ENCODE measurements at places on chromosomes 3 and 15.

GRCh38 chr3:73855813-73856212, 231.1 kb upstream of the PDZRN3 start:
- DNase-seq, result no peak

GRCh38 chr15:98308117-98308516, 340.2 kb upstream of the IGF1R start:
- no peak for DNase-seq

GRCh38 chr3:65894126-65894525, 144.6 kb downstream of the MAGI1 start:
- no peak for DNase-seq

- DNase-seq, result peak; percentile 29
Measured at GRCh38 chr3:186988806-186989205, 58.5 kb downstream of the ST6GAL1 start.

DNA sequence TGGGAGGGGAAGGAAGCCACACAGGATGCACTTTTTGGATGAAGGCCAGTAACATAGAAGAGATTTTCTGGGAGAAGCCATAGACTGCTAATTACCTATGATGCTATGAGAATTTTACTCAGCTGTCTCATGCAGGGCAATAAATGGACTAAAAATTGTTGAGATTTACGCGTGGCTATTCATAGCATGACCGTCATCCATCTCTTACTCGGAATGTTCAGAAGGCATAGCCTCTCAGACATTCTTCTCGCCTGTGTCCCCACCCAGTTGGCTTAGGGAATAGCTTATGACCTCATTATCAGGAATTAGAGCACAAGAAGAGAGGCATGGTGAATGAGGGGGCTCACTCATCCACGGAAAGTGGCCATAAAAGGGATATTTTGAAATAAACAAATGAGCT, 107.9 kb upstream of the ATP10A start:
- DNase-seq, result no peak

- no peak for DNase-seq
Measured at GRCh38 chr3:133238015-133238414, 161.8 kb upstream of the BFSP2 start.

DNA sequence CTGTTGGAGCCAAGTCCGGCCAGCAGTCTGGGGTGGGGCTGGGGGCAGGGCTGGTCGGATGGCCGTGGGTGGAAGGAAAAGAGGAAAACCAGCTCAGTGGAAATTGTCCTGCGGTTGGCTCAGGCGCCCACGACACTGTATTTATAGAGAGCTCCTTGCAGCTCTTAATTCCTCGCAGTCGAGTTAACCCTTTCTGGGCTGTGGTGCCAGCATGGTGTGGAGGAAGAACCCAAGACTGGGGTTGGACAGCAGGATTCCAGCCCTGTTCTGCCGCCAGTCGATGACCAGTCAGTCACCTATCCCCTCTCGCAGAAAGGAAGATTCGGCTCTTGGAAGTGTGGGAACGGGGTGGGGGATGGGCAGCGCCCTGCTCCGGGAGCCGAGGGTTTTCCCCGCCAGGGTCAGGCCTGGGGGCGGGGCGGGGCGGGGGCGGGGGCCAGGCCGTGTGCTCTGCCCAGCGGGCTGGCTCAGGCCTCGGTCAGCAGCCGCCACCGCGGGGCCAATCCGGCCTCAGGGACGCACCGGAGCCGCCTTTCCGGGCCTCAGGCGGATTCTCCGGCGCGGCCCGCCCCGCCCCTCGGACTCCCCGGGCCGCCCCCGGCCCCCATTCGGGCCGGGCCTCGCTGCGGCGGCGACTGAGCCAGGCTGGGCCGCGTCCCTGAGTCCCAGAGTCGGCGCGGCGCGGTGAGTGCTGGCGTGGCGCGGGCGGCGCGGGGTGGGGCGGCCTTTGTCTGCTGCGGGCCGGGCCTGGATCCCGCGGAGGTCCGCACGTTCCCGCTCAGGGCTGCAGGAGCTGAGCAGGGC, at the start of gene CD276:
TSS of gene CD276 (plus strand) at position 607 of the 804 bp plus-strand sequence. CDS start 15,257 bp downstream, outside the sequence.
- DNase-seq, result peak; percentile 84

- no peak for DNase-seq
Measured at GRCh38 chr3:65967451-65967850, 71.3 kb downstream of the MAGI1 start.

GRCh38 chr3:20047341-20047779, 7.1 kb downstream of the KAT2B start:
- no peak for DNase-seq

GRCh38 chr3:69115731-69116130, 6.7 kb downstream of the LMOD3 start:
- DNase-seq, result no peak

DNA sequence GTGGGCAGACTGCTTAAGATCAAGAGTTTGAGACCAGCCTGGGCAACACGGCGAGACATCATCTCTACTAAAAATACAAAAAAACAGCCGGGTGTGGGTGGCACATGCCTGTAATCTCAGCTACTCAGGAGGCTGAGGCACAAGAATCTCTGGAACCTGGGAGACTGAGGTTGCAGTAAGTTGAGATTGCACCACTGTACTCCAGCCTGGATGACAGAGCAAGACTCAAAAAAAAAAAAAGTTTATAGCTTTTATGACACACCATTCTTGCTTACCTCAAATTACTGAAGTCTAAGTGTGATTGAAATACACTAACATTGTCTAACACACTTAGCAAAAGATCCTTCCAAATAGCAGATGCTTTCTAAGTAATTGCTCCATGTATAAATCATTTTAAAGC, 207.6 kb downstream of the STAG1 start:
- no peak for DNase-seq

- DNase-seq, result no peak
Measured at GRCh38 chr3:66379565-66379964, 121.3 kb downstream of the LRIG1 start.

DNA sequence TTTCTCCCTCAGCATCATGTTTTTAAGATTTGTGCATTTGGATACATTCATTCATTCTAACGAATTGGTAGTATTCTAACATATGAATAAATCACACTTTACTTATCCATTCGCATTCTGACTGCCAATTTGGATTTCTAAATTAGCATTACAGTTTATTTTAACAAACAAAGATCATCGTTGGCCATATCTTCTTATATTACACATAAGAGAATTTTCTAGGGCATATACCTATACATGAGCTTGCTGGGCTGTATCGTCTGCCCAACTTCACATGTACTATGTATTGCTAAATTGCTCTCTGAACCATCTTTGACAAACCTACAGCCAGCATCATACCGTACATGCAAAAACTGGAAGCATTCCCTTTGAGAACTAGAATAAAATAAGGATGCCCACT, 265.8 kb upstream of the PPP2R3A start:
- no peak for DNase-seq

DNA sequence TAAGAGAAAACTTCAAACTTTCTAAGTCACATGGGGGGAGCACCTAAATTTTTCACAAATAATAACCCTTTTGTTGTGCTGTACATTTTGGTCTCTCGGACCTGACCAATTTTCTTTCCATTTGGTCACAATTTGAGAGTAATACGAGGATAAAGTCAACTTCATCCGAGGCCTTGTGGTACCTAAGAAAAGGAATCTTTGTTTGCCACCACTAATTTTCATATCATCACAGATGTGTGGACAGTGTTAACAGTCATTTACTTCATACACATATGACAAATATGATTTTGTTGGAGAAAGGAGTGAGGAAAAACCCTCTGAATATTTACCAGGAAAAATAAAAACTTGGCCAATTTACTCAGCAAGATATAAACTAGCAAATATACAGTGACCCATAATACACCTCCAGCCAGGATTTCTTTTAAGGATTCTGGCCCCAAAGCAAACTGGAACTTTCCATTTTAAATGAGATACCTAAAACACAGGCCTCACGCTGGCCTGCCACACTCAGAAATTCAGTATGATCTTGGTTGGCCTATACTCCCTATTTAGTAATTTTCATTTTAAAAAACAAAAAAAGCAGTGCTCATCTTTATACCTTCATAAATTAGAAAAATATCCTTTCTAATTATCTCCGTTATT, 40.7 kb downstream of the VGLL4 start:
- DNase-seq, result no peak

DNA sequence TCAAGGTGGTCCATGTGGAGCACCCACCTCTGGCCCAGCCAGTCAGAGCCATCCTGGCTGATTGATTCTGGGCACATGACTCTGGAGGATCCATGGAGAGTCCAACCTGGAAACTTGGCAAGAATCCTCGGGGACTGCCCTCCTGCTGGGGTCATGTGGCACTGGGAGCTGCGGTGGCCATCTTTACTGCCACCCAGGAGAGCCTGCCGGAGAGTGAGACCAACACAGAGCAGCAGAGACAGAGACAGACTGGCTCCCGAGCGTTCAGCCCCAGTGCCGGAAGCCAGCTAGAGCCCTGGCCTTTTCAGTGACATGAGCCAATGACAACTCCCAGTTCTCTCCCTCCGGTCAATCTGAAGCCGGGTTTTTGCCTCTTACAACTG, 11.5 kb upstream of the GATA2 start:
- no peak for DNase-seq

GRCh38 chr3:14512281-14512941, 27.7 kb downstream of the GRIP2 start:
- DNase-seq, result no peak

DNA sequence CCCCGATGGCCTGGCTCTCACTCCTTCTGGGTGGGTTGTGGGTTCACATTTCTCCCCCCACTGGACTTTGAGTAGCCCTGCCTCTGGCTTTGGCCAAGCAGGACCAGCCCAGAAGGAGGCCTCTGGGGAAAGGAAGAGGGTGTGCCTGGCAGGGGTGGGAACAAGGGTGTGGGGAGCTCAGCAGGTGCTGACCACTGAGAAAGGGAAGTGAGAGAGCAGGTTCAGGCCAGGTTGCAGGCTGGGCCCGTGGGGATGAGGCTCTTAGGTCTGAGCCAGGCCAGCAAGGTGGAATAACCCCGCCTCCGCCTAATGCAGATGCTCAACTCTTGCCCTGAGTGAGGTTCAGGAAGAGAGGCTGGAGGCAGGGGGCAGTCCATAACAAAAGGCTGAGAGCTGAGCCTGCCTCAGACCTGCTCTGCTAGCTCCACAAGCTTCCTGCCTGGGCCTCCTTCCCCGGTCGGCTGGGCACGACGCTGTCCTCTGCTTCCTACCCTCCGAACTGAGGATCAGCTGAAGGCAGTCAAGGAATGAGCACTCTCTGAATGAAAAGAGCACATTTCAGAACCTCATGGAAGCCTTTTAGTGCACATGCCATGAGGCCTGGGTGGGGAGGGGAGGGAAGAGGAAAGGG, 82.7 kb downstream of the TLE3 start:
- peak; percentile 86 for DNase-seq

DNA sequence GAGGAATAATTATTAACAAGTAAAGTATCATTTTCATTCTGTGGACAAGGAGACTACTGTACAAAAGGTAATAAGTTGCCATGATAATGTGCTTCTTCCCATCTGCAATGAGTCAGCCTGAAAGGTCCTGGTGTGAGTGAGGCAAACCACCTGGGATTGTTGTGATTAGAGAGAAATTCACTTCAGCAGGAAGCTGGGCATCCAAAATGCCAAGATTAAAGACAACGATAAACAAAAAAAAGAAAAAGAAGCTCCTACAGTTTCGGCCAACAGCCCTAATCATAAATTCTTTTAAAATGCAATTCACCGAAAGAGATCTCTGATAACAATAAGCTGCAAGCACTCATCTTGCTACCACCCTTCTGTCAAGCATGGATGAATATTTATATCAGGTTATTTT, 507.8 kb downstream of the TUSC7 start:
- DNase-seq, result no peak

DNA sequence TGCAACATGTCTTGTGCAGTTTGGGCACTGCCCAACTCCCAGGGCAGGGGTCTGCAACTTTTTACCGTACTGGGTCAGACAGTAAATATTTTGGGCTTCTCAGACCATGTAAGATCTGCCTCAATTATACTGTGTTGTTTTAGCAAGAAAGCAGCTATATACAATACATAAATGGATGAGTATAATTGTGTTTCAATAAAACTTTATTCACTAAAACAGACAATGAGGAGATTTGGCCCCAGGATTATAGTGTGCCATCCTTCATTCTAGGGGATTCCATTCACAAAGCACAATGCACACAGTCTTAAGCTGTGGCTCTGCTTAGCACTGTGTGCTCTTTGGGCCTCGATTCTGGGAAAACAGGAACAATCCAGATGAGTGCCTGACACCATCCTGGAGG, 354.4 kb upstream of the PROK2 start:
- no peak for DNase-seq

GRCh38 chr3:107958146-107958545, 132.7 kb downstream of the CD47 start:
- DNase-seq, result no peak

- no peak for DNase-seq
Measured at GRCh38 chr15:58549013-58549784, 117.4 kb downstream of the LIPC start.

DNA sequence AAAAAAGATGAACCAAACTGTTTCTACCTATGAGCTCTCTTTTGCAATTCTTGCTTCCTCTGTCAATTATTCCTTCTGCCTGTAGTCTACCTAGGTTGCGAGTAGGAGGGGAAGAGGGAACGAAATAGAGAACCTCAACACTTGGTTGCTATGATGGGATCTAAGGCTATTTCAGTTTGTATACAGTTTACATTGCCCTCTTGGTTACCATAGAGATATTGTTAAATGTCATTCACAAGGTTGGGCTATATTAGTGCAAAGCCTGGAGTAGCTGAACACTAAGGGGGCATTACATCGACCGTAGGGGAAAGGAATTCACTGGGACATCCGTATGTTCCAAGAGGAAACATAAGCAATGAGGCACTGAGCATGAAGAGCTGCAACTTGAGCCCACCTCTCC, 276.9 kb downstream of the GBE1 start:
- no peak for DNase-seq

DNA sequence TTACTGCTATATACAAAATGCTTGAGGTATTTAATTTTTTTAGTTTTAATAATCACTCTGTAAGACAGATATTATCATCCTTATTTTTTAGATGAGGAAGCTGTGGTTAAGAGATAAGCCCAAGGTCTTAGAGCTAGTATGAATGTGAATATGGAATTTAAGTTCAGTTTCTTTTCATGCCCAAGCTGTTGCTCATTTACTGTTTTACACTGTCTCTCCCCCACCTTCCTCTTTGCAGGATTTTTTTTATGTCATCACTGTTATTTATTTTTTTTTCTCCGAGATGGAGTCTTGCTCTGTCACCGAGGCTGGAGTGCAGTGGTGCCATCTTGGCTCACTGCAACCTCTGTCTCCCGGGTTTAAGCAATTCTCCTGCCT, 22.5 kb downstream of the MAP2K5 start:
- DNase-seq, result no peak

DNA sequence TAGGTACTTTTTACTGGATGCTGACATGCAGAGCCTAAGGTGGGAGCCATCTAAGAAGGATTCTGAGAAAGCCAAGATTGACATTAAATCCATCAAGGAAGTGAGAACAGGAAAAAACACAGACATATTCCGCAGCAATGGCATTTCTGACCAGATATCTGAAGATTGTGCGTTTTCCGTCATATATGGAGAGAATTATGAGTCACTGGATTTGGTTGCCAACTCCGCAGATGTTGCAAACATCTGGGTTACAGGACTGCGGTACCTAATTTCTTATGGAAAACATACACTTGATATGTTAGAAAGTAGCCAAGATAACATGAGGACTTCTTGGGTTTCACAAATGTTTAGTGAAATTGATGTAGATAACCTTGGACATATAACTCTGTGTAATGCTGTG, 125.1 kb downstream of the PLCL2 start:
- no peak for DNase-seq

Measured in GM20000 (cell line).